ENCODE measurements at places on chromosomes 11 and 22.

DNA sequence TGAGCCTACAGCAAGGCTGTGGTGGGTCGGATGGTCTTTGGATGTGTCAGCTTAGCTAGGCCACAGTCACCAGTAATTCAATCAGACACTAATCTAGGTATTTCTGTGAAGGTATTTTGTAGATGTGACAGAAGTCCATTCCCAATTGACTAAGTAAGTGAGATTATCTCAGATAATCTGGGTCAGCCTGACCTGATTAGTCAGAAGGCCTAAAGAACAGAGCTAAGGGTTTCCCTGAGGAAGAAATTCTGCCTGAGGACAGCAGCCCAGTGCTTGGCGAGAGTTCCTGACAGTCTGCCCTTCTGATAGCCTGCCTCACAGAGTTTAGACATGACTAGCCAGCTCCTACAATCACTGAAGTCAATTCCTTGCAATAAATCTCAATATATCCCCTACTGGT lies 28.7 kb downstream of the GUCD1 start:
- no peak for DNase-seq

DNA sequence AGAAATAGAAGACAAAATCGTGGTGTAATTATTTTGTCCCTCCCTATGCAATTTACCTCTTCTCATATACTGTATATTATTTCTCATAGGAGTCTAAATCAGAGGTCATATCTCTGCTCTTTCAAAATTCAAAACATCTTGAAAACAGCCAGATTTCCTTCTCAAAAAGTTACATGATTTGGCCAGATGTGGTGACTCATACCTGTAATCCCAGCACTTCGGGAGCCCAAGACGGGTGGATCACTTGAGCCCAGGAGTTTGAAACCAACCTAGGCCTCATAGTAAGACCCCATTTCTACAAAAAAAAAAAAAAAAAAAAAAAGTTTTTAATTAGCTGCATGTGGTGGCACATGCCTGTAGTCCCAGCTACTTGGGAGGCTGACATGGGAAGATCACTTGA lies 29.0 kb upstream of the DNAJB7 start:
- no peak for DNase-seq

DNA sequence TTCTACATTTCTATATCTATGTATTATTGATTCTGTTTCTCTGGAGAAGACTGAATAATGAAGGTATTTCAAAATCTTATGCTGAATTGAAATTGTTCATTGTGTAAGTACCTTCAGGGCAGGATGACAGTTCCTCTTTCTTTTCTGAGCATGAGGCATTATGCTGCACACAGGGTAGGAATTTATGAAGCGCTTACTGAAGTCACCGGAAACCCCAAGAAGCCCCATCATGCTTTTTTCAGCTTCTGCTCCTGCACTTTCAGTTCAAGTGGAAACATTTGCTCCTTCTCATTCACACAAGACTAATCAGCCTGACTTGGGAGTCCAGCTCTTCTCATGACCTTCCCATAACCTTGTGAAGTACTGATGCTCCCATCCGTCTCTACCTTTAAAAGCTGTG lies 314.7 kb upstream of the SORL1-AS1 start:
- DNase-seq, result no peak

DNA sequence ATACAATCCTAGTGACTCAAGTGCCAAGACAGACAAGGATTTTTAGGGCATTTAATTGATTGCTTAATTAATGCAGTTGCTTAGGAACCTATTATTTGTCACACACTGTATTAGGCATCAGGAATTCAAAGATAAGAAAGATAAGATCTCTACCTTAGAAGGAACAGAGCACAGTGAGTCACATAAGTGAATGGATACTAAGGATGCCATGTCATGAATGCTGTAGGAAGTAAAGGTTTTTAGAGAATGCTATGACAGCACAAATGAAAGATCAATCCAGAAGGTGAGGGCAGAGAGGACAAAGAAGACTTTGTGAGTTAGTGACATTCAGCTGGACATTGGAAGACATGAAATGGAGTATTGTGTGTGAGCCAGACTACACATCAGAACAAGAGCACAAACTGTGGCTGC lies 147.9 kb upstream of the DDI1 start:
- DNase-seq, result no peak

DNA sequence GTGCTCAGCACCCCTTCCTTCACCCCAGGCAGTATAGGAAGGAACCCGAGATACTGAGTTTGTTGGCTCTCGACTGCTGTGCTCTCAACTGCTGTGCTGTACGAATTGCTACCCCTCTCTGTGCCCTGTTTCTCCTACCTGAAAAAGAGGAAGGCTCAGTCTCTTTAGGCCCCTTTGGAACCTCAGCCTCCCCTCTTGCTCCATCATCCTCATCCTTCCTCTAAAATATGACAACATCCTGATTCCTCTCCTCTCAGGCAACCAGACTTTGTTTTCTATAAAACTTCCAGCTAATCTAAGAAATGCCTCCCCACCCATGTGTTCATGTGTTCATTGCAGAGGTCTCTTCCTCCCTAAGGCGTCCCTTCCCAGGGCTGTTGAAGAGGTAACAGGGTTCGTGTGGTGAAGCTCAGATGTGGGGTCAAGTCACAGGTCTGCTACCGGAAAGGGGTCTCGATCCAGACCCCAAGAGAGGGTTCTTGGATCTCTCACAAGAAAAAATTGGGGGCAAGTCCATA lies 35.5 kb upstream of the CD82 start:
- DNase-seq, result no peak

DNA sequence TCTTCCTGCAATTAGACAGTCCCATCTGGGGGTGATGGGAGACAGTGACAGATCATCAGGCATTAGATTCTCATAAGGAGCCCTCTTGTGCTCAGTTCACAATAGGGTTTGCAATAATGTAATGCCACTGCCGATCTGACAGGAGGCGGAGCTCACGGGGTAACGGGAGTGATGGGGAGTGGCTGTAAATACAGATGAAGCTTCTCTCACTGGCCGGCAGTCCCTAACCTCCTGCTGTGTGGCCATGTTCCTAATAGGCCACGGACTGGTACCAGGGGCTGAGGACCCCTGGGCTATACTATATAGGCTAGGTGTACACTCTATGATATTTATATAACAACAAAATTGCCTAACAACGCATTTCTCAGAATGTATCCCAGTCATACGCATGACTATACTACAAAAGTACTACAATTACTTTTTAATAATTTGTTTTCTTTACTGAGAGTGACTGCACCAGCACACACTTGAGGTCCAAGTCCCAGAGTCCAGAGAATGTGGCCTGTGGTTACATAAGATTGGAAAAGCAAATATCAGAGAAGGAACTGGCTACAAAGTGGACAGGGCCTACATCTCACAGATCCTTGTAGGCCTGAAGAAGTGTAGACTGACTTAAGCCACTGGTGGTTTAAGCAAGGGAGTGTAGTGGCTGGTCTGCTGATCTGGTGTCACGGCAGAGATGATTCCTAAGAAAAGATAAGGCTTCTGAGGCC lies 200.0 kb downstream of the LARGE1 start:
- no peak for DNase-seq

All from stimulated activated CD4-positive, alpha-beta T cell treated with anti-CD3 and anti-CD28 coated beads, Interleukin-12 subunit alpha, Interleukin-12 subunit beta, amount 100 ng/mL, for 4 hours (primary cell).